Nasal cavity respiratory epithelium epithelial cell of viscerocranial mucosa (primary cell): ENCODE measurements at places on chromosomes 3 and 15. TPM values are rescaled to one million over a fixed set of nuclear protein-coding genes. Genes with fewer than 3 reads are reported as not detected.

The GAP43 gene
- total RNA-seq, result not detected in 2 replicates

The HHATL gene
- not detected in 2 replicates for total RNA-seq

The THOC7 gene
- total RNA-seq, result 42.7 and 52.5 TPM in 2 replicates

The SGO1 gene
- under 0.01 and 0.14 TPM in 2 replicates for total RNA-seq

The LRRC15 gene
- total RNA-seq, result under 0.01 TPM in 1 of 2 replicates, not detected in the other

The GNAT1 gene
- not detected in 2 replicates for total RNA-seq

The MOBP gene
- not detected in 2 replicates for total RNA-seq

The CRABP1 gene
- total RNA-seq, result not detected in 2 replicates

The FBXO40 gene
- total RNA-seq, result not detected in 2 replicates

The IFT57 gene
- total RNA-seq, result 26.3 and 29.8 TPM in 2 replicates

The CCR8 gene
- not detected in 2 replicates for total RNA-seq

The ITGB5 gene
- total RNA-seq, result 79.3 and 155 TPM in 2 replicates

The TRPM1 gene
- total RNA-seq, result under 0.01 and 0.68 TPM in 2 replicates

The GXYLT2 gene
- total RNA-seq, result 1.7 and 11.2 TPM in 2 replicates

The SEMA5B gene
- total RNA-seq, result 0.34 and 3.3 TPM in 2 replicates

The P2RY13 gene
- not detected in 2 replicates for total RNA-seq

The HRG gene
- not detected in 2 replicates for total RNA-seq

The GASK1A gene
- 0.50 and 1.4 TPM in 2 replicates for total RNA-seq

The GOLGA6D gene
- under 0.01 TPM in 1 of 2 replicates, not detected in the other for total RNA-seq

The CLDN16 gene
- total RNA-seq, result 1.0 and 3.4 TPM in 2 replicates

The CCDC51 gene
- total RNA-seq, result 44.0 and 70.4 TPM in 2 replicates
